Iris pigment epithelial cell (primary cell): ENCODE measurements at places on chromosomes 5 and 9.

DNA sequence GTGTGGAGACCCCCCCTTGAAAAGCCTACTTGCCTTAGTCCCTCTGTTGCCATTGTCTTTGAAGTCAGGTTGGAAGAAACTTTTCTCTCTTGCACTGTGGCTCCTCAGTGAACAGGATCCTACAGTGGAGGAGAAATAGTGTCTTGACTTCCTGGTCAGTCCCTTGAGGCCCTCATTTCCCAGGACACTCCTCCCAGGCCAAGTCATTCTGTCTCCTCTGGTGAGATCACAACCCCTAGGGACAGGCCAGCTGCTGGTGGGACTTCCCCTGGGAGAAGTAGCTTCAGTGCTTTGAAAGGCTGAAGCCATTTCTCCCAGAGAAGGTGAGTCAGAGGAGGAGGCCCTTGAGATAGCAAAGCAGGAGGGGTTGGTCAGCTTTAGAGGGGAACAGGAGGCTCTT lies 10.1 kb upstream of the GRIA1 start:
- no peak for DNase-seq

DNA sequence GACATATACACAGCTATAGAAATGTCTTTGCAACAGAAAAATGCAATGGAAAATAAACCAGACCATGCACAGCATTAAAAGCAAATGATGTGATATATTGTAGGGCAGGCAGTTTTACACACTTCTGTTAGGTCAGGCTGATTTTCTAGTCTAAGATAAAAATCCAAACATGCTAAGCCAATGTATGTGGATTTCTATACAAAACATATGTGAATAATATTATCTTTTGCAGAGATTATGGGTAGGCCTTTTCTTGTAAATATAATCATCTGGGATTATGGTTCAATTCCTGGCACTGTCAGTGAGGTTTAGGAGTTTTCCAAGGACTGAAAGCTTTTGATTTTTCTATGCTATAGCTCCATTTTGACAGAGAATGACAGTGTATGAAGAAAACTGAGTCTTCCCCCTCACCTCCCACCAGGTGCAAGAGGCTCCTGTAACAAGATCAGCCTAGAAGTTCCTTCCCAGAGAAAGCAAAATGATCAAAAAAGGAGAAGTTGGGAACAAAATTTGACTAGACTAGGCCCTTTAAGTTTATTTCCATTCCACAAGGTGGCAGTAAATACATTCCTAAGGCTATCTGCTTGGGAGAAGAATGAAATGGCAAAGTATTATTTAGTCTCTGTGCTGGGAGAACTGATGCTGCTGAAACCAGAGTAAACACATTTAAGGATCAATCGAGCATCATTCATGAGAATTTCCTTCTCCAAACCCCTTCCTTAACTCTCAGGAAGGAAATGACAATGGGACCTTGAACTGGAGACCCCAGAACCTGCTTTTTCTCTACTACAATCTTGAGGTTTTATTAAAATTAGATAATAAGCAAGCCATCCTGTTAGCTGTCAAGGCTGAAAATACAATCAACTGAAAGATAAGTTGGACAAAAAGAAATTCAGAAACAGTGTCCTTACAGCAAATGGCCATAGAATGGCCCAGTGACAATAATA lies 133.0 kb upstream of the TUT7 start:
- peak; percentile 62 for DNase-seq

DNA sequence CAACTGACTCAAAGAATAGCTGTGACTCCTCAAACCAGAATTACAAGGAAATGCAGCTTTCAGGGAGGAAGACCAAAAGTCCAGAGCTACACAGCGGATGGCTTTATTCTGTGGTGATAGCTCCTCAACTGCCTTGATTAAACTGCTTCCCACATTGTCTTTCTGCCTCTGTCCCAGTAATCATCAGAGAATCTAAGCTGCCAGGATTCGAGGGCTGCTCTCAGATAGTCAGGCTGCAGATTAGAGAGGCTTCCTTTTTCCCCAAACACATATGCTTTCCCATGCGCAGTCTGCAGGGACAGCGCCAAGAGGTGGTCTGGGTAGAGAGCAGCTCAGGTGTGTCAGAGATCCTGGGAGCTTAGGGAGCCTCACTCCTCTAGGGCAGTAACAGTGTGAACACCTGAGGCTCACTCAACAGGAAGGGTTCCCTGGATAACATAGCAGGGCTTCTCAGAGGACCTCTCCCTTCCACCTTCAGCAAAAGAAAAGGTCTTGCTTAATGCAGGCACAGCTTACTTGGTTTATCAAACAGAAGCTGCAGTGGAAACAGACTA lies 439.9 kb upstream of the TLE4 start:
- no peak for DNase-seq

DNA sequence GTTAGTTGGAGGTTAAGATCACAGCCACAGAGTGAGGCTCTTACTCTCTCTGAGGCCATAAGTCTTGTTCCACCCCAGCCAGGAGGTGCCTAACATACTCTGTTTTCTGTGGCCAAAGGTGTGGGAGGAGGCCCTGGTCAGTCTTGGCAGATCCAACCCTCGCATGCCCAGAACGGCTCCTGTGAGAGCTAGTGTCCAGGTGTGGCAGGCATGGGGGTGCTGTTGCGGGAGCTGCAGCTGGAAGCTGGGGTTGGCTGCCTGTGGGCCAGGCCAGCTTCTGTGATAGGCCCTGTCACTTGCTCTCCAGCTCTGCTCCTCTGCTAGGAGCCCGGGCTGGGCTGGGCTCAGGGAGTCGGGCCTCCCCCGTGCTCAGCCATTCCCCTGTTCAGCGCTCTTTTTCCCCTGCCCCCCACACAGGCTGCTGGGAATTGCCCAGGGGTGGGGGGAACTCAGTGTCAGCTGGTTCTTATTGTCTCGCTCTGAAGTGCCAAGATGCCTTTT lies 31.6 kb downstream of the IER5L start:
- peak; percentile 35 for DNase-seq

- DNase-seq: peak; percentile 46
These were observed 986 bp downstream of the PLPP1 start for GRCh38 chr5:55533521-55534435.

- peak; percentile 60 for DNase-seq
These were observed 3.7 kb upstream of the CLK4 start for GRCh38 chr5:178630475-178630930.

GRCh38 chr5:174623433-174624019 lies 100.9 kb upstream of the MSX2 start:
- no peak for DNase-seq

- DNase-seq: peak; percentile 26
These were observed 24.1 kb upstream of the PTGS1 start for GRCh38 chr9:122346478-122347347.

DNA sequence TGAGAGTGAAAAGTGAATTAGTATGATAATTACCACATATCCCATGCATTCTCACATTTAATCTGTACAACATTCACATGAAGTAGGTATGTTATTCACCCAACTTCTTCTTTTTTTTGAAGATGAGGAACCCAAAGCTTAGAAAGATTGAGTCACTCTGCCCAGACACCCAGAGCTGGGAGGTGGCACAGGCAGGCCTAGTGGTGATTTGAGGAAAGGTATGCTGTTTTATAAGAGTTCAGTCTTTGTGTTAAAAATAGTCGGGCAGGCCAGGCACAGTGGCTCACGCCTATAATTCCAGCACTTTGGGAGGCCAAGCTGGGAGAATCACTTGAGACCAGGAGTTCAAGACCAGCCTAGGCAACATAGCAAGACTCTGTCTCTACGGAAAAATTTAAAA lies 285.3 kb downstream of the NR3C1 start:
- DNase-seq: no peak

DNA sequence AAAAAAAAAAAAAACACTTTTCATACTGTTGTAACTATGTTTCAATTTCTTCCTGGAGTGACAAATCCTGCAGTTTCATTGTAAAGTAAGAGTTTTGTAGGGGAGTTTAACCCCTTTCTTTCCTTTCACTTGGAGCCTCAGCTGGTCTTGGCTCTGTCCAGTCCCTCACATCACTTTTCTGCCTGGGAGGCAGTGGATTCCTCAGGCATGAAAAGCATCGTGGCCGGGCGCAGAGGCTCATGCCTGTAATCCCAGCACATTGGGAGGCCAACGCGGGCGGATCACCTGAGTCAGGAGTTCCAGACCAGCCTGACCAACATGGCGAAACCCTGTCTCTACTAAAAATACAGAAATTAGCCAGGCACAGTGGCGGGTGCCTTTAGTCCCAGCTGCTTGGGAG lies 45.6 kb upstream of the MYO10 start:
- no peak for DNase-seq

- no peak for DNase-seq
These were observed 6.2 kb downstream of the ASS1 start for GRCh38 chr9:130451004-130451390.

GRCh38 chr5:404666-405241 lies 38.2 kb upstream of the EXOC3 start:
- no peak for DNase-seq

DNA sequence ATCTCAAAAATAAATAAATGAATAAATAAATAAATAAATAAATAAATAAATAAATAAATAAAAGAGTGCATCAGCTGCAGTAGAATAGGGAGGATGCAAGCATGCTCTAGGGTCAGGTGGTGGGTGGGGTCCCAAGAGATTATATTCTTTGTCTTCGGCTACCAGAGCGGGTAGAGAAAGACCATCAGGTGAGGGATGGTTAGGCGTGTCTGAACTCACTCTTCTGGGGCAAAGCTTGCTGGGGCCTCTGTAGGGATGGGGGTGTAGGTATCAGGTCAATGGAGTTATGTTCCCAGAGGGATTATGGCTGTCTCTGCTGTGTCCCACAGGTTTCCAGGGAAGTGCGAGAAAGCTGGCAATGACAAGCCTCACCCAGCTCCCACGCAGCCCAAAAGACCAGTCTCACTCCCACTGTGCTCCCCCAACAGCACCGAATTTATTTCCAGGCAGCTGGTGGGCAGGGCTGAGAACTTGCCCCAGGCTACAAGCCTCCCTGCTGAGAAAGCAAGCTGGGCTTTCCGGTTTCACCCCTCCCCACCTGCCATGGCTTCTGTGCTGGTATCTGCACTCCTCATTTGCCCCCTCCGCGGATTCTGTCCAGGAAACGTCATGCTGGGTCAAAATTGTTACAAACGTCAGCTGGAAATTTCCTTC lies 180.8 kb downstream of the LURAP1L start:
- DNase-seq: no peak

DNA sequence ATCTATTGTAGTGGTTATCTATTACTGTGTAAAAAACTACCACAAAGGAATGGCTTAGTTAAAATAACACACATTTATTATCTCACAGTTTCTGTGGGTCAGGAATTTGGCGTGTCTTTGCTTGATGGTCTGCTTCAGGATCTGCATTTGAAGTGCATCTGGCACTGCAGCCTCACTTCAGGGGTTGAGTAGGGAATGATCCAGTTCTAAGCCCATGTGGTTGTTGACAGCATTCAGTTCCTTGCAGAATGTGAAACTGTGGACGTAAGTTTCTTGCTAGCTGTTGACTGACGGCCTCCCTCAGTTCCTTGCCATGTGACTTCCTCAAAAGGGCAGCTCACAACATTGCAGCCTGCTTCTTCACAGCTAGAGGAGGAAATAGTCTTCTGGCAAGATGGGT lies 2.1 kb upstream of the OGN start:
- DNase-seq: peak; percentile 60
